ENCODE measurements at places on chromosomes 11 and 22. TPM values are rescaled to one million over a fixed set of nuclear protein-coding genes. Genes with fewer than 3 reads are reported as not detected.

The SAA1 gene
- total RNA-seq, result not detected

DNA sequence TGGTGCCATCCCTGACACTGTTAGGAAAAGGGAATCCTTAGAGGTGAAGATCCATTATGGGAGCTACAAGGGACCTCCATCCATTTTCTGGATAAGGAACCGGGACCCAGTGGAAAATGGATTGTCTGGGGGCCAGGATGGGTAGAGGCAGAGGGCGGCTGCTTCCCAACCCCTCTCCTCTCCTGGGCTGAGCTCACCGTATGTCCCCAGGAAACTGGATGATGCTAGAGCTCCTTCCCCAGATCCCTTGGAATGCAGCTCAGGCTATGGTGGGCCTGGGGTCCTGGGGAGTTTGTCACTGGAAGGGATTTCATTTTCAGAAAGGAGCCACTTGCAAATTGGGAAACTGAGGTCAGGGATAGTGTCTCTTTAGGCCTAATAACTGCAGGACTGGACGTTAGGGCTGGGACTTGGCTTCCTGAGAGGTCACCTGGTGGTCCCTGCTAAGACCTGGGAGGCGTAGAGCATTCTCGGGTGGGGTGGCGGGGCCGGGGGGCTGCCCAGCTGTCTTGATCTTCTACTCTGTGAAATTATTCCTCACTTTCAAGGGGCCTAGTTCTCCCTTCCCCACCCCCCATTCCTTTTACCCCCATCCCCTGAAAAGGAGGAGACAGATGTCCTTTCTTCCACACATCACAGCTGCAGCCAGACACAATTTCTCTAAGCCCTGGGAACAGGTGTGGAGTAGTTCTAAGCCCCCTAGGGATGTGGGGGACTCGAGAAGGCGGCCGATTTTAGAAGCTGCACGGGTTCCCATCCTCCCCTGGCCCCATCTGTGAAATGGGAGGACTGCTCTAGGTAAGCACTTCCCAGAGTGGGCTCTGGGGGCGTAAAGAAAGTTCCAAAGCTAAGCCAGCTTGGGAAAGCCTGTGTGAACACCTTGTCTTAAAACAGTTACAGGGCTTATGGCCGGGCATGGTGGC, 99.8 kb downstream of the PKNOX2 start:
- DNase-seq, result no peak

- DNase-seq, result no peak
These were observed 14.5 kb upstream of the CLMP start for GRCh38 chr11:123209591-123209990.

DNA sequence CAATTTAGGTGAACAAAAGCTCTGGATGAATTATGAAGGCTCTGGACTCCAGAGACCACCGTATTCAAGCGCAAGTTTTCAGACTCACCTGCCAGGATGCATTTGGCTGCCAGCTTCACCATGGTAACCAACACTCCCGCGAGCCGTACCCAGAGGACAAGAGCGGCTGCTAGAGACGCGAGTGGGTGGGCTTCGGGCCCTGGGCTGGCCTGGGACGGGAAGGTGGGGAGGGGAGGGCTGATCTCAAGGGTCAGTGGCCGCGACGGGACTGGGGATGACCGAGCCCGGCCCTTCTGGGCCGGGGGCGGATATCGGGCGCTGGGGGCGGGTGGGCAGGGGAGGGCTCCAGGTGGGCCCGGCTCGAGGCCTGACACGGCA, 344 bp downstream of the IFT27 start:
- no peak for DNase-seq

The NLRP6 gene
- not detected for total RNA-seq

- DNase-seq, result no peak
These were observed 108.9 kb upstream of the NCAM1 start for GRCh38 chr11:112852143-112852866.

The CCT8L2 gene
- not detected for total RNA-seq

The RAB38 gene
- total RNA-seq, result 0.59 TPM

- no peak for DNase-seq
These were observed 31.6 kb upstream of the ME3 start for GRCh38 chr11:86703987-86704386.

- DNase-seq, result peak; percentile 81
These were observed 32.7 kb upstream of the PARVG start for GRCh38 chr22:44147821-44148574.

DNA sequence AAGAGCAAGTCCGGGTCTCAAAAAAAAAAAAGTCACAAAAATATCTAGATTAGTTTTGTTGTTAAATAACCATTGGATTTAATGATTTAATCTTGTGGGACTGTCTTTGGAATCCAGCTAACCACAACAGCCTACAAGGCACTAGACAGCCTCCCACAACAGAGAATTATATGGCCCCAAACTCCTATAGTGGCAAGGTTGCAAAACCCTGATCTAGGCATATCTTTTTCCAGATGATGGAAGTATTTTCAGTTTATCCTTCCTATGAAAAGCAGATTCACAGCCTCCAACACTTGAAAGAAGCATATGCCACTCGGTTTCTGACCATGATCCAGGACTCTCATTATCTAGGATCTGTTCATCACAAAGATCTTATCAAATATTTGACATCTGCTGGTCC, 5.4 kb upstream of the C11orf87 start:
- DNase-seq, result no peak

The PHETA2 gene
- 23.9 TPM for total RNA-seq

The ELFN2 gene
- 0.29 TPM for total RNA-seq

GRCh38 chr11:1076061-1076665, 1.5 kb downstream of the MUC2 start:
- DNase-seq, result peak; percentile 74
